ENCODE measurements at places on chromosomes 12 and 14. TPM values are rescaled to one million over a fixed set of nuclear protein-coding genes. Genes with fewer than 3 reads are reported as not detected.

DNA sequence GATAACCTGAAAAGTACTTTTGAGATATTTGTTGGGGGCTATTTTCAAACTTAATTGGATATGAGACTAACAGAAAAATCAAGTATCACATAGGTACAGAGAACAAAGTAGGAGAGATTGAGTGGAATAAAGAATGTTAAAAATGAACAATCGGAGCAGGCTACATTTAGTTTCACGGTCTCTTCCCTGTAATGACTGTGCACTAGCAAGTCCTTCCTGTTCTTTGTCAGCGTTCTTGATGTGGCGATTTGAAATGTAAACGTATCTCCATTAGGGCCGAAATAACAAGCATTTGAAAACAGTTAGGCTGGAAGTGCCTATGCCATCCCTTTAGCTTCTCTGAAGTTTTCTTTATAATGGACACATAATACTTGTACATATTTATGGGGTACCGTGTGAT lies 31.0 kb downstream of the SLC25A29 start:
- DNase-seq: no peak

Gene USP44
- 6.1 TPM for total RNA-seq

DNA sequence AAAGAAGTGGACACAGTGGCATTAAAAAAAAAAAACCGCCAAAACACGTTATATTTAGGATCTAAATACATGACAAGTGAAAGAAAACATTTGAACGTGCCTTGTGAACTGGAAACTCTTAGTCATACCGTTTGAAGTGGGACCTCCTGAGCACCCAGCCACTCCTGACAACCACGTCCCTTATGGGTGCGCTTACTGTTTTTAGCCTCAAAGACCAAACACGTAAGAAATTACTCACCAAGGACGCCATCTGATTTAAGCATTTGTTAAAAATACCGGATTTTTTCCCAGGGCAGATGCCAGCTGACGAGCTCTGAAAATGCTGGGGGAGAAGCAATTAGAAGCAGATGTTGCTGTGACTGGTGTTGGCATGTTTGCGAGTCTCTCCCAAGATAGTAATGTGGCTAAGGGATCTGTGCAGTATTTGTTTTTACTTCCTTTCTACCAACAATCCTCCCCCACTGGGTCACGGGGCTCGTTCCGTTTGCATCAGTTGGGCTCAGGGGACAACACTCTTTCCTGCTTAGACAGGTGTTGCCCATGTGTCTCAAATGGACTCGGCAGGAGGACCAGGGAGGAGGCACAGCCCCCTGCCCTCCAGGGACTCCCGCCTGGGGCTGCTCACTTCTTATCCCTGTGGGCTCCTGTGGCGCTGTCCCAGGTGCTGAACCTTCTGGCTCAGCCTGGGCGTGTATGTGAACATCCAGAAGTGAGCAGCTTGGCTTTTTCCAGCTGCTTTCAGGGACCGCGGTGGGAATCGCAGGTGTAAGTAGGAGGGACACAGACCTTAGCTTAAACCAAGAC lies 101.0 kb downstream of the BEGAIN start:
- DNase-seq: no peak

- no peak for DNase-seq
These were observed 100.6 kb downstream of the LGMN start for GRCh38 chr14:92647797-92648279.

GRCh38 chr12:108449478-108449877 lies 65.6 kb upstream of the FICD start:
- DNase-seq: no peak

GRCh38 chr14:24437736-24438067 lies 4.9 kb downstream of the SDR39U1 start:
- no peak for DNase-seq

DNA sequence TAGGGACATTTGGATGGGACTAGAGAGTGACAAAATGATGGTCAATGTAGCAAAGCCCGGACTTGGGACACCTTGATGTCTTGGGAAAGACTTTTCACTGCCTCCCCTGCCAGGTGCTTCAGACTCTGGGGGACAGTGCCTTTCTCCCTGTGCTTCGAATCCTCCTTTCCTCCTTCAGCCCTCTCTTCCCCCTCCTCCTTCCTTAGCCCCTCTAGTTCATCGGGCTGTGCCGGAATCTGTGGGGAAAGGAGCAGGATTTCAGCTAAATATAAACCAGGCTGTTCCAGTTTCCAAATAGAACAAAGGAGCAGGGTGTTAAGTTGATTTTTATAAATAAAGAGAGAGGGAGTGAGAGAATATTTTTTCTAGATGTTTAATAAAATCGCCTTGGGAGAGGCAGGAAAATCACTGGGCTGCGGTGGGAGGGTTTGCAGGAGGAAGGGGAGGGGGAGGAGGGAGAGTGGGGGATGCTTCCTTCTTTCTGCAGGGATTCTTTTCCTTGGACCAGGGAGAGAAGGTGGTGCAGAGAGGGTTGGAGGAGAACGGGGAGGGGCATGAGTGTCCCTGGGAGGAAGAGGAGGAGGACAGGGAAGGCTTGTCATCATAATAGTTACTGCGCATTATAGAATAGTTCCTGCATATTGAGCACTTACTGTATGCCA lies 21.3 kb upstream of the CABP1 start:
- no peak for DNase-seq

DNA sequence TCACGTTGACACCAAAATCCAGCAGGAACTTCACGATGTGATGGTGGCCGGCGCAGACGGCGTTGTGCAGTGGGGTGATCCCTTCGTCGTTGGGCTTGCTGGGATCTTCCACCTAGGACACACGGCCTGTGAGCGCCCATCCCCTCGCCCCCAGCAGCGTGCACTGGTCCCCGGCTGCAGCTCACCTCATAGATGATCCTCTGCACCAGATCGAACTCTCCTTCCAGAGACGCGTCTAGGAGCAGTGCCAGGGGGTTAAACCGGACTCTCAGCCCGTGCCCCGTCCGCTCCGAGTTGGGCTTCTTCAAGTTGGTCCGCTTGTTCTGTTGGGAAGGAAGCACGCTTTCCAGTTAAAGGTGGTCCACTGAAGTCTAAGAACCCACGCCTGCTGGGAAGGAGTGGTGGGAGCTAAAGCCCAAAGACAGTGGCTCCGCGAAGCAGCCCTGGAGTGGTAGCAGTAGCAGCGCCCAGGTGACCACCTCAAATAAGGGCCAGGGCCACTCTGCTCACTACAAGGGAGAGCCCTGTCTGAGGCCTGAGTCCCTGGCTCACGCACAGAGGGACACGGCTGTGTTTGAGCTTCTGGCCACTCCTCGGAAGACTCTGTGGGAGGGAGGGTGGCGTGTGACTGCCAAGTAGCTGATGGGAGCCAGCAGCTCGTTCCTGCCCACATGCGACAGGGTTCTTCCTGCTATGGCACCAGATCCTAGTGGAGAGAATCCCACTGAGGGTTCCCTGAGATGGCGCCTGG lies 23.3 kb downstream of the ZFYVE21 start:
- peak; percentile 56 for DNase-seq

DNA sequence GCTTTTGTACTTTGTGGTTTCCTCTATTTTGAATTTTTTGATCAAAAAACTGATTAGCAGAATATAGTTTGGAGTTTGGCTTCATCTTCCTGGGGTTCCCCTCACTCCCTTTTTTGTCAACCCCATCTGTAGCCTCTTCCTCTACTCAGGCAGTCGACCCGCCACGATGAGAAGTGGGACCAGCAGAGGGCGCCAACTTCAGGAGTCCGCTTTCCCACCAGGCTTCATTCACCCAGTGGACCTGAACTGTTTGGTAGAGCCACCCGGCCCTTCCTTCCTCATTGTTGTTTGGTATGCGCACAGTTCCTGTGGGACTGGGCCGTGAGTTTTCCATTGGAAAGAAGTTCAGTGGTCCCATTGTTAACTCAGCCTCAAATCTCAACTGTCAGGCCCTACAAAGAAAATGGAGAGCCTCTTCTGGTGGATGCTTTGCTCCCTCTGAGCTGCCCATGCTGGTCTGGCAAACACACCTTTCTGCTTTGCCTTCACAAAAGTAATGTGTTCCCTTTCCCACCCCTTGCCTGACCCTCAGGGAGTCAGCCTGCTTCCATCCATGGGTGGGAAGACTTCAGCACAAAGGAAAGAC lies 21.7 kb downstream of the TMBIM6 start:
- DNase-seq: peak; percentile 80

Gene ACVRL1
- 63.0 TPM for total RNA-seq
